CD4-positive, alpha-beta T cell treated with Interleukin-6 for 4 hours (primary cell): ENCODE measurements at places on chromosomes 1 and 21.

- DNase-seq: no peak
Measured at GRCh38 chr1:163056831-163057230, 12.3 kb upstream of the RGS4 start.

GRCh38 chr1:72278461-72278860 is 3.9 kb downstream of the NEGR1 start:
- DNase-seq: no peak

- no peak for DNase-seq
Measured at GRCh38 chr1:51306950-51307349, 23.4 kb downstream of the TTC39A start.

DNA sequence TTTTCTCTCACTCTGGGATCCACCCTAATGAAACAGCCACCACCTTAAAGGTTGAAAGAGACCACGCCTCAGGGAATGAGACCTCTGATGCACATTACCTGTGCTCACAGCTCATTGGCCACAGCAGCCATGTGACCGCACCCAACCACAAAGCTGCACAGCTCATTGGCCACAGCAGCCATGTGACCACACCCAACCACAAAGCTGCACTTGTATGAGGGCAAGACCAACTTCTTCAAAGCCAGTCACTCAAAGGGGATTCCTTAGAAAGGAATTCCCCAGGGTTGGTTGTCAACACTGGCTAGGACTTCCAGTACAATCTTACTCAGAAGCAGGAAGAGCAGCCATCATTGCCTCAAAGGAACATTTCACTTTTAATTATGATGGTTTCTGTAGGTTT is 43.6 kb upstream of the PDE9A start:
- DNase-seq: no peak

DNA sequence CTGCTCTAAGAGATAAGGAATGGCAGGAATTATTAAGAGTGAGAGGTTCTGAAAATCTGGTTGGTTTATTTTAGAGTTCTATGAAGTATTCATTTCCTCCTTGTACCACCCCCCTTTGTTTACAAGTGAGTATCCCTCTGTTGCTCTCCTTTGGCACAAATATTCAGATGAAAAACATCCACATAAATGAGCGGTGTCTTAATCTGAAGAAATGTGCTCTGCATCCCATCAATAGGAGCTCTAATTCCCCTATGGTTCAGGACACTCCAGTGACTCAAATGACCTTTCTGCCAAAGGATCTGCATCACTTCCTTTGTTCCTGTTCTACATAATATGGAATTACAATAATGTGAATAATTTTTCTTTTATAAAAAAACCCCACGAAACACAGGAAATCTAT is 16.6 kb downstream of the DDAH1 start:
- no peak for DNase-seq

GRCh38 chr1:91527266-91527765 is 26.7 kb downstream of the CDC7 start:
- DNase-seq: no peak

DNA sequence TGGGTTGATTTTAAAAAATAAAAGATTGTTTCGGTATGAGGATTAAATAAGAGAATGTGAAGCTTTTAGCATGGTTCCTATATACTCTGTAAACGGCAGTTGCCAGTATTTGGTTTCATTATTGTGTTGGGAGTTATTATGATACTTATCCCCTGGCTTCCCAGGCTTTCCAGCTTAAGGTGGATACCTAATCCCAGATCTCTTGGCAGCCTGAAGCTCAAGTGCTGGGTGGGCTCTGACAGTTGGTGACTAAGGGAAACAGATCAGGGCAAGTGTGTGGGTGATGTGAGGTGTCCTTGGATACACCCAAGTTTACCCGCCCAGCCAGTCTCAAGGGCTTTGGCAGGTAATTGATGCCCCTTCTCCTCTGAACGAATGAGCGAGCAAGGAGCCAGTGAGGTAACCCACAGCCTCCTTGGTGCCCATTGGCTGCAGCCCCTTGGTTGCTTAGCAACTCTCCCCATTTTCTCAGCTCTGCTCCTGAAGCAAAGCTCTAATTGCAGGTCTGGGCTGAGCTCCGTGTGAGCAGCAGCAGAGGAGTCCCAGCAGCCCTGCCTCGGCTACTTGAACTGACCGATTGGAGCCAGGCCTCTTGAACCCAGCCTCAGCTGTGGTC is 6.1 kb downstream of the IPO13 start:
- DNase-seq: no peak
